ENCODE measurements at places on chromosomes 2 and 18.

DNA sequence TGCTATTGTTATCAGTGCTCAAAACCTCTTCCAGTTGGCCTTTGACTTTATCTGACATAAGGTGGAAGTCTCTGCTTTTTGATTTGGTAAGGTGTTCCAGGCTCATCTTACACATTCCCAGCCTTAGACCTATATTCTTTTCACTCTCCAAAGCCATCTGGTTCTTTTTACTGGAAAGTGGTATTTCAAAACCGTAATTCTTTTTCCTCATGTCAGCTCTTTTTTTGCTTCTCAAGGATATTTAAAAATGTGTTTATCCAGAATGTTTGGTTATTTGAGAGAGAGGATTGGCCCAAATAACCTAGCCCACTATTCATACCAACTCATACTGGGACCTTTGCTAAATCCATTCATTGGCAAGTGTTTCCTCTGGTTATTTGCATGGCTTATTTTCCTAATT is 411.2 kb upstream of the PIK3C3 start:
- no peak for DNase-seq

DNA sequence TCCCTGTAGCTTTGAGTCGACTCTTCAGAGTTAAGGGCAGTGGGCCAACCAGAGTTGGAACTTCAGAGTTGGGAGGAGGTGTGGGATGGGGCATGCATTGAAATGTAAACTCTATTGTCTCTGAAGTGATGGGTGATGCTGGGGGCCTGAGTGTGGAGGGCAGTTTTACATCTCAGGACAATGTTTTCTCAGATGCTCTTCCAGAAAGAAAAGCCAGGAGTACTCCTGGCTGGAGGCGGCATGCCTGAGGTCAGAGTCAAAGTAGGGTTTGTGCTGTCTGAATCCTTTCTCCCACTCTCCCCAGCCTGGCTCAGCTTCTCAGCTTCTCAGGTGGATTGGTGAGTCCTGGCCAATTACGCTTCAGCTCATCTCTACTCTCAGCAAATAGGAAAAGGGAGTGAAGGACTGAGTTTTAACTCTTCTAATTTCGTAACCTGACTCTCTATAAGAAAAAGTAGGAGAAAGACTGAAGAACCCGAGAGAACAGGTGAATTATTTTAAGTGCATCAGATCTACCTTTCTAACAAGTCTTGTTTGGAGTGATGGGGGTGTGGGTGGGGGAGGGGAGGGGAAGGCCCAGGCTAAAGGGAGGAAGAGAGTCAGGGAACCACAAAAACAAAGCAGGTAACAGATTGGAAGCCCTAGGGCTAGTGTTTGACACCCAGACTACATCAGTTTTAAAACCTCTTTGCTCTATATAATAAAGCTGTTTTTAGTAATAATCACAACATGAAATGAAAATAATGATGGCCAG is 107.5 kb upstream of the PELI1 start:
- DNase-seq = no peak

DNA sequence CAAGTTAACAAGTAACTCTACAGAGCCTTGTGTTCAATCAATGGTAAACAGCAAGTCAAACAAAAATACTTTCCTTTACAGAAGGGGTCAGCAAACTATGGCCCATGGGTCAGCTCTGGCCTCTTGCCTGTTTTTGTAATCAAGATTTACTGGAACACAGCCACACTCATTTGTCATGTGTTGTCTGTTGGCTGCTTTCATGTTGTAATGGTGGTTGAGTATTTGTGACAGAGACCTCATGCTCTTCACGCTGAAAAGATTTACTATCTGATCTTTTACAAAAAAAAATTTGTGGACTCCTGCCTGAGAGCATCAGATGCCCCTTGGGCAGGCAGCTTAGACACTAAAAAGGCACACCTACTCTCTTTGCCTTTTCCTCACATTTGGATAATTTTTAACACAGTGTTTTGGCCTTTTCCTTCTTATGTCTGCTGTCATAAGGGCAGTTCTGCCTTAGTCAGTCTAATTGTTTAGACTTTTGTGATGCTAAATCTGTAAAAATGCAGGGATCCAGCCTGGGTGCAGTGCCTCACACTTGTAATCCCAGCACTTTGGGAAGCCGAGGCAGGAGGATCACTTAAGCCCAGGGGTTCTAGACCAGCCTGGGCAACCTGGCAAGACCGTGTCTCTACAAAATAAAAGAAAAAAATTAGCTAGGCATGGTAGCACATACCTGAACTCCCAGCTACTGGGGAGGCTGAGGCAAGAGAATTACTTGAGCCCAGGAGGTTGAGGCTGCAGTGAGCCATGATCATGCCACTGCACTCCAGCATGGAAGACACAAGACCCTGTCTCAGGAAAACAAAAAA is 18.3 kb downstream of the IL1B start:
- DNase-seq = no peak

- no peak for DNase-seq
These were observed 45.2 kb upstream of the MGAT4A start for GRCh38 chr2:98776136-98776535.

GRCh38 chr2:28117104-28117596 is 226.6 kb downstream of the BABAM2 start:
- DNase-seq = no peak

DNA sequence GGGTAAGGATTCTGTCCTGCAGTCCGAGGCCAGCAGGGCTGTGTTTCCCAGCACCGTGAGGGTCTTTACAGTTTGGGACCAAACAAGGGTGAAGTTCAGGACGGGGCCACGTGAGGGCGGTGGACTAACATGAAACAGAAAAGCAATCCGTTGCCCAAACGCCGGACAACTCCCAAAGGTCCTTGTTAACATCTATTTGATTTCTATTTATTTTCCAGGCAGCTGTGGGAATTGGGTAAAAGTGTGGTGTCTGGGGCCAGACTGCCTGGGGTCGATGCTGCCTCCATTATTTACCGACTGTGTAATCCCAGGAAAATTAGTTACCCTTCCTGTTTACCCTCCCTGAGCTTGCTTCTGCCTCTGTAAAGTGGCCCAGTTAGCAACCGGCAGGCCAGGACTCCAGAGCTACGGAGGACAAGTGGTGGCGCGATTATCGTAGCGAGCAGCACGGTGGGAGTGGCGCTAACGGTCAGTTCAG is 66.3 kb upstream of the TCF7L1 start:
- peak; percentile 38 for DNase-seq

DNA sequence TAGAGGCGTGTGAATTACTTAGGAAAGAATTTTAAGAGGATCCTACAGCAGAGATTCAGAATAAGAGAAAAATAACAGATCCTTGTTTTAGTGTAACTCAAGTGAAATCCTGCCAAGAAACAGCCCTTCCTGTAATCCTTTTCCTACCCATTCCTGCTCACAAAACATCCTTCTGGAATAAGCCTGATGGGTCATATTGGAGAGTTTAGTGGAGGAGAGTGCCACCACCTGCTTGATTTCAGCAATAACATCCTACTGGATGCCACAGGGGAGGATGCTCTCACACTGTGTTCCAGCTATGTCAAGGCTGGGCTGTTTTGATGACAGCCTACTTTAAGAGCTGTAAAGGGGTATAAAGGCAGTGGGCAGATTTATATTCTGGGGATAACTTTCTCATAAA is 54.8 kb upstream of the CCDC178 start:
- DNase-seq = peak; percentile 2

GRCh38 chr18:33916200-33916599 is 308.5 kb downstream of the NOL4 start:
- no peak for DNase-seq

GRCh38 chr2:46340740-46341420 is 43.7 kb downstream of the EPAS1 start:
- no peak for DNase-seq

DNA sequence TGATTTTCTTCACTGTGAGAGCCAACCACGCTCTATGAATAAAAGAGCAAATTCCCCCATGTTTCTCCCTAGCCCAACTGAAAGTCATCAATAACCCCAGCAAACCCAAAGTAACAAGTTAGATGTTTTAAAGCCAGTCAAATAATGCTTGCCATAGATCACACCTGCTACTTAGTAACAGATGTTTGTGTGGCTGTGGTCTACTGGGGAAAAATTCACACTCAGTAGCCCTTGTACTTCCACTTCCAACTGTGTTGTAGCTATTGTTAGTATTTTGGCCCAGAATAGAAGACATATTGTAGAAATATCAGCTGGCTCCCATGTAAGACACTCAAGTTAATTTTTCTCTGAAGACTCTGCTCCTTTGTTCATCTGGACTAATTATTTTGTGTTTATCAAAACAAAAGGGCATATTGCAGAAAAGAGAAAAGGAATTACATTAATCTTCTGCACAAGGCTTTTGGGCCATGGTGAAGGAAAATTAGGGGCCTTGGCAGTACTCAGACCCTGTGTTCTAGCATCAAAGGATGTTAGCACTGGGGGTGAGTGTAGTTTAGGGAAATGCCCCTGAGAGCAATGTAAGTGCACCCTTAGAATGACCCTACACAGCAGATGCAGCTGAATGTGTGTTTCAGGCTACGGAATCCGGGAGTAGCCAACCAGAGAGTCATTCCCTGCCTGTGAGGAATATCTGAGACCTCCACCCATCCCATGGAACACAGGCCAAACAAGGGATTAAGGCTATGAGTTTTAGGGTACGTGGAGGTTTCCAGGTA is 521.9 kb downstream of the EPHA4 start:
- DNase-seq = no peak

DNA sequence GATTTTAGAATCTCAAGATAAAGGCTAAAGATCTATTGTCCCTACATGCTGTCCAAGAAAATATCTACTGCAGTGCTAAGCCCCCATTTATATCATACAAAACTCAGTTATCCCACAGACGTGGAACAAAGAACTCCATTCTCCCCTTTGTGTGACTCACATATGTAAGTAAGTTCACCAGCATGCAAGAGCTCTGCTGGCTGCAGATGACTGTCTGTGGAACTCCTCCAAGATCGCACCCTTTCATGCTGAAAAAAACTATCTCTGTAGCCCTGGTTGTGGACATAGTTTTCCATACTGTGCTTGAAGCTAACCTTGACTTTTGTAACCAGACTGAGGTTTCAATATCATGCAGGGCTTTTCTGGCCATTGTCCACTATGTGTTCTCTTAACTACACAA is 207.1 kb downstream of the ZNF521 start:
- DNase-seq = no peak

DNA sequence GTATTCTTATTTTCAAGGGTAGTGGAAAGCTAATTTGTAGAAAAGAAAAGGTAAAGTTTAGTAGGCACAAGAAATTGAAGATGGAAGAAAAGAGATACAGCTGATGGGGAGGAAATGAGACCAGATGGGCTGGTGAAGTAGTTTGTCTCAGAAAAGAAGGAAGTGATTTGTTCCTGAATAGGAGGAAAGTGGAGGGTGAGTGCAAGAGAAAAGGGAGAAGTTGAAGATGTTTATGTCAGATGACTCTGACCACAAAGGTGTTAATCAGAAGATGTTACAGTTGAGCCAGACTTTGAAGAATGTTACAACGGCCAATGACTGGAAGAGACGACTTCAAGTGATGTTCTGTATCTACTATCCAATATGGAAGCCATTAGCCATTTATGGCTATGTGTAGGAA is 21.2 kb downstream of the ZSCAN30 start:
- DNase-seq = no peak

DNA sequence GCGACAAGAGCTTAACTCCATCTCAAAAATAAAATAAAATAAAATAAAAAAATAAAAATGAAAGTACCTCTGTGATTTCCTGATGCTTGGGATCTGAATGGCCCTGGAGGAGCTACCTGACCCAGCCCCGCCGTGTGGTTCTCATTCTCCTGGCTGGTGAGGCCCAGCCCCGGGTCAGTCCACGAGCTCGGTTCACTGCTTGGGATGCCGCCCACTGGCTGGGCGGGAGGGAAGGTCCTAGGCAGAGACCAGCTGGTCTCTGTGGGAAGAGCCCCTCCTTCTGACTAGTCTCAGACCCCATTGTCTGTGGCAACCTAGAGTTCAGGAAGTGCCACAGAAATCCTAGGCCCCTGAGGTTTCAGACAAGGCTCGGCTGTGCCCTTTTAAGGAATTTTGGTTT is 55.1 kb upstream of the DLGAP1 start:
- no peak for DNase-seq

- no peak for DNase-seq
These were observed 213.0 kb downstream of the TNS1 start for GRCh38 chr2:217789736-217790181.

DNA sequence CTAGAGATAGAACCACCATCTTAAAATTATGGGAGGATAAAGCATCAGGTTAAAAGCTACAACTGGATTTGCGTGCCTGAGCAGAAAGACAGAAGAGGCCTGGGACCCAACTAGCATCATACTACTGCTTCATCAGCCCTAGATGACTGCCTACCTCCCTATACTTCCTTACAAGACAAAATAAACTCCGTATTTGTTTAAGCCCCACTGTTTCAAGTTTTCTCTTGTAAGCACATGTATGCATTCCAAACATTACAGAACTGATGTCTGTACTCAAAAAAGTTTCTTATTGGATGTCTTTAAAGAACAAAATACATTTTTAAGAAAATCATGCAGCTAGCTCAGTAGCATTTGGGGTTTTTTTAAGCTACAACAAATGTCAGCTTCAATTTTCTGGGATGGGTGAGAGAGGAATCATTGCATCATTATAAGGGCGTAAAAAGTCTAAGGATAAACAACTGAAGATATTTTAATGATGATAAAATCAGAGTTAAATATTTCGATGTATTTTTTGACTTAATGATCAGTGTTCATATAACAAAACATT is 213.1 kb downstream of the EXOC6B start:
- no peak for DNase-seq

DNA sequence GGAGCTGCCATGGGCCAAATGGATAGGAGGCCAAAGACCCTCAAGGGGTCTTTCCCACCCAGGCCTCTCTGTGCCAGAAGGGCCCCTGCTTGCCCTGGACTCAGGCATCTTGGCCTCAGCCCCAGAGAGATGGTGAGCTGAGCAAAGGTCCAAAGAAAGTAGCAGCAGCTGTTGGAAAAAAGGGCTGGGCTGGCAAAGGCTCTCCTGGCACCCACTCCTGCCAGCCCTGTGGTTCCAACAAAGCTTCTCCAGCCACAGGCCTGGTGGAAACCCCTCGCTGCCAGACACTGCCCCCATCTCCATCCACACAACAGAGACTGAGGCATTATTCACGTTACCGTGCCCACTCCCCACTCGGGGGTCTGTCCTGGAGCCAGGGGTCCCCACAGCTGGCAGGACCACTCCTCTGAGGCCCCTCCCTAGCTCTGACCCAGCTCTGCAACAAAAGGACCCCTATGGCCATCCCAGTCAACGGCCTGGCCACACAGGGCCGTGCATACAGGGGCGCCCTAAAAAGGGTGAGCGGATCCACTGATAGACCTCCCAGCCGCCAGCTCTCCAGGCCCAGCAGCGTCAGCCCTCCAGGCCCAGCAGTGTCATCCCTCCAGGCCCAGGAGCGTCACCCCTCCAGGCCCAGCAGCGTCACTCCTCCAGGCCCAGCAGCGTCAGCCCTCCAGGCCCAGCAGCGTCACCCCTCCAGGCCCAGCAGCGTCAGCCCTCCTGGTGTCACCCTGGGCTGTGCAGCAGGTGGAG is 10.1 kb downstream of the BIN1 start:
- DNase-seq = no peak

Measured in NCI-H187 (cell line).